Activated CD8-positive, alpha-beta memory T cell treated with anti-CD3 and anti-CD28 coated beads for 36 hours (primary cell): ENCODE measurements at places on chromosomes 2 and 18. TPM values are rescaled to one million over a fixed set of nuclear protein-coding genes. Genes with fewer than 3 reads are reported as not detected.

MSTN gene
- not detected for total RNA-seq

NCKAP1 gene
- 7.1 TPM for total RNA-seq

CCDC195 gene
- not detected for total RNA-seq

FTCDNL1 gene
- total RNA-seq = 4.6 TPM
